Melanocyte of skin (primary cell): ENCODE measurements at places on chromosomes 11 and 22. TPM values are rescaled to one million over a fixed set of nuclear protein-coding genes. Genes with fewer than 3 reads are reported as not detected.

SCGB1C1 gene
- not detected in 2 replicates for total RNA-seq

SYT13 gene
- total RNA-seq, result under 0.01 TPM in 1 of 2 replicates, not detected in the other

PACSIN3 gene
- total RNA-seq, result 22.1 and 28.6 TPM in 2 replicates

SLC22A8 gene
- not detected in 2 replicates for total RNA-seq

C11orf21 gene
- total RNA-seq, result 0.36 TPM in 1 of 2 replicates, not detected in the other

PLAAT4 gene
- 7.3 and 13.4 TPM in 2 replicates for total RNA-seq

KRTAP5-8 gene
- not detected in 2 replicates for total RNA-seq

OR8A1 gene
- not detected in 2 replicates for total RNA-seq

TRPM5 gene
- not detected in 2 replicates for total RNA-seq

CASP5 gene
- not detected in 2 replicates for total RNA-seq

GAL3ST1 gene
- total RNA-seq, result 0.34 TPM in 1 of 2 replicates, not detected in the other

KRTAP5-9 gene
- total RNA-seq, result not detected in 2 replicates

XKR3 gene
- not detected in 2 replicates for total RNA-seq

MS4A12 gene
- not detected in 2 replicates for total RNA-seq

SEZ6L gene
- not detected in 2 replicates for total RNA-seq

AQP11 gene
- 3.4 and 5.8 TPM in 2 replicates for total RNA-seq

OR5P2 gene
- not detected in 2 replicates for total RNA-seq

OR5A1 gene
- not detected in 2 replicates for total RNA-seq

CSF2RB gene
- total RNA-seq, result not detected in 2 replicates
